ENCODE measurements at places on chromosomes 5 and 9. TPM values are rescaled to one million over a fixed set of nuclear protein-coding genes. Genes with fewer than 3 reads are reported as not detected.

DNA sequence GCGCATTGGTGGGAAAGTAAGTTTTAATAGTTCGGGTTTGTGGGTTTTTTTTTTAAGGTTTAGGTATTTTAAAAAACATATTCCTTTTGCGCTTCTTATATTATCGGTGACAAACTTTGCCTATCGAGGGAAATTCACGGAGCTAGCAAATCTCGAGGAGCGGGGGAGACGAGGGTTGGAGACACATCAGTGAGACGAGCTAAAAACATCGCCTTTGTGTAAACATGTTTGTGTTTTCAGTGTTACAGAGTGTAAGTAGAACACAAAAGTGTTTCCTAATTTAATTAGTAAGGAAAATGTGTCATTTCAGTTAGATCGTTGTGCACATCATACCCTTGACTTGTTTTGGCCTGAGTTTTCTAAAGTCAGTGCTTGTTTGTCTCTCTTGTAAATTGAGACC, 945 bp downstream of the BTF3 start:
- H3K36me3 ChIP-seq = no peaks in the 10 kb centered on the region
- H3K4me3 ChIP-seq = peak overlapping the region; percentile 91
- H3K27ac ChIP-seq = peak overlapping the region; percentile 97
- no peak for DNase-seq
- H3K4me1 ChIP-seq = peaks cover 2% of the 10 kb centered on the region

- peak overlapping the region; percentile 71 for H3K27ac ChIP-seq
- no peaks in the 10 kb centered on the region for H3K36me3 ChIP-seq
- H3K4me1 ChIP-seq = no peaks in the 10 kb centered on the region
- H3K4me3 ChIP-seq = no peak overlapping the region
Measured at GRCh38 chr5:139141446-139142204, 56.5 kb downstream of the SIL1 start.

DNA sequence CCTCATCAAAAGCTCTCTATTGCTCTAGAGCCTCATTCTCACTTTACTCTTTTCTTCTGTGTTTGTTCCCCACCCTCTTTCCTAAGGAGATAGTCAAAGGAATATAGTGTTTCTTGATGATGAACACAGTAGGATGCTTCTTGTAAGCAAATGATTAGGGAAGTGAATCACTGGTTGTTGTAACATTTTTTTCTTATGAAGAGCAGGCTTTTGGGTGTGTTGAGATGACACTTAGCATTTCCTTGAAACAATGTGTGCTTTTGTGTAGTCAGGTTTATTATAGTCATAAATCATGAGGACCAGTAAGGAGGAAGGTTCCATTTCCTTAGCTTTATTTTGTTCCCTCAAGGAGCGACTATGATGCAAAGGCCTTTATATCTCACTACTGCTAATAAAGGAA, 1991.3 kb upstream of the C9orf72 start:
- no peak for DNase-seq
- no peaks in the 10 kb centered on the region for H3K27me3 ChIP-seq
- no peaks in the 10 kb centered on the region for H3K36me3 ChIP-seq
- H3K27ac ChIP-seq = no peak overlapping the region
- H3K4me1 ChIP-seq = no peaks in the 10 kb centered on the region
- no peak overlapping the region for H3K4me3 ChIP-seq

Gene ALDH7A1
- 38.7 TPM for total RNA-seq
